Fibroblast of villous mesenchyme (primary cell): ENCODE measurements at places on chromosomes 3 and 15.

DNA sequence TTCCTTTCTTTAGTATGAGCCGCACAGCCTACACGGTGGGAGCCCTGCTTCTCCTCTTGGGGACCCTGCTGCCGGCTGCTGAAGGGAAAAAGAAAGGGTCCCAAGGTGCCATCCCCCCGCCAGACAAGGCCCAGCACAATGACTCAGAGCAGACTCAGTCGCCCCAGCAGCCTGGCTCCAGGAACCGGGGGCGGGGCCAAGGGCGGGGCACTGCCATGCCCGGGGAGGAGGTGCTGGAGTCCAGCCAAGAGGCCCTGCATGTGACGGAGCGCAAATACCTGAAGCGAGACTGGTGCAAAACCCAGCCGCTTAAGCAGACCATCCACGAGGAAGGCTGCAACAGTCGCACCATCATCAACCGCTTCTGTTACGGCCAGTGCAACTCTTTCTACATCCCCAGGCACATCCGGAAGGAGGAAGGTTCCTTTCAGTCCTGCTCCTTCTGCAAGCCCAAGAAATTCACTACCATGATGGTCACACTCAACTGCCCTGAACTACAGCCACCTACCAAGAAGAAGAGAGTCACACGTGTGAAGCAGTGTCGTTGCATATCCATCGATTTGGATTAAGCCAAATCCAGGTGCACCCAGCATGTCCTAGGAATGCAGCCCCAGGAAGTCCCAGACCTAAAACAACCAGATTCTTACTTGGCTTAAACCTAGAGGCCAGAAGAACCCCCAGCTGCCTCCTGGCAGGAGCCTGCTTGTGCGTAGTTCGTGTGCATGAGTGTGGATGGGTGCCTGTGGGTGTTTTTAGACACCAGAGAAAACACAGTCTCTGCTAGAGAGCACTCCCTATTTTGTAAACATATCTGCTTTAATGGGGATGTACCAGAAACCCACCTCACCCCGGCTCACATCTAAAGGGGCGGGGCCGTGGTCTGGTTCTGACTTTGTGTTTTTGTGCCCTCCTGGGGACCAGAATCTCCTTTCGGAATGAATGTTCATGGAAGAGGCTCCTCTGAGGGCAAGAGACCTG lies 13.2 kb downstream of the GREM1 start:
- DNase-seq, result peak; percentile 30

DNA sequence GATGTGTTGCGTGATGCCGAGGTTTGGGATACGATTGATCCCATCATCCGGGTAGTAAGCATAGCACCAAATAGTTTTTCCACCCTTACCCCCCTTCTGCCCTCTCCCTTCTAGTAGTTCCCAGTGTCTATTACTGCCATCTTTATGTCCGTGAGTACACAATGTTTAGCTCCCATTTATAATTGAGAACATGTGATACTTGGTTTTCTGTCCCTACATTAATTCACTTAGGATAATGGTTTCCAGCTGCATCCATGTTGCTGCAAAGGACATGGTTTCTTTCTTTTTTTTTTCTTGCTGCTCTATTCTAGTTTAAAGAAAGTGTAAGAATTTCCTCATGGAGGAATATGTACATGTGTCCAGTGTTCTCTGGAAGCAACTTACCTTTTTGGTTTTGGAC lies 51.8 kb downstream of the NSUN3 start:
- no peak for DNase-seq

DNA sequence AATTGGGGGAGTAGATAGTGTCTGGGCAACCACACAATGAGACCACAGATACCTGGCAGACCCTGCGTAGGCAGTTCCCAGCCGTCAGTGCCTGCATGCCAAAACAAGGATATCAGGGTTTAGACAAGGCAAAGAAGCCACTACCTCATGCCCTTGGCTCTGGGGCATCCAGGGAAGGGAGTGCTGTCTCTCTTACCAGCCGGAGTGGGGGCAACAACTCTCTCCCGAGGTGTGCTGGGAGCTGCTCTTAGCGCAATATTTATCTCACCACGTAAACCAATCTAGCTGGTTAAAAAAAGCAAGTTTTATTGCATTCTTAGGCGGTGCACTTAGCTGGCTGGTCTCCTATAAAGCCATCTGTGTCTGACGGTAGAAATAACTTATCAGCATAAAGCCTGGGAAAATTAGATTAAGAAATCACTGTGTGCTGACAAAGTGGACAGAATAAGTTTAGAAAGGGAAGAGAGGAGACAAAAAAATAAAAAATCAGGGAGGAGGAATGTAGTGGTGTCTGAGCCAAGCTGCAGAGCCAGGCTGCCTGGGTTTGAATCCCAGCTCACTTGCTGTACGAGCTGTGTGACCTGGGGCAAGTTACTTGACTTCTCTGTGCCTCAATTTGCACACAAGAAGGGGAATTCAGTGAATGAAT lies 273.2 kb downstream of the PDZRN3 start:
- DNase-seq, result no peak

GRCh38 chr15:68278595-68279405 lies 1.3 kb downstream of the FEM1B start:
- peak; percentile 51 for DNase-seq

DNA sequence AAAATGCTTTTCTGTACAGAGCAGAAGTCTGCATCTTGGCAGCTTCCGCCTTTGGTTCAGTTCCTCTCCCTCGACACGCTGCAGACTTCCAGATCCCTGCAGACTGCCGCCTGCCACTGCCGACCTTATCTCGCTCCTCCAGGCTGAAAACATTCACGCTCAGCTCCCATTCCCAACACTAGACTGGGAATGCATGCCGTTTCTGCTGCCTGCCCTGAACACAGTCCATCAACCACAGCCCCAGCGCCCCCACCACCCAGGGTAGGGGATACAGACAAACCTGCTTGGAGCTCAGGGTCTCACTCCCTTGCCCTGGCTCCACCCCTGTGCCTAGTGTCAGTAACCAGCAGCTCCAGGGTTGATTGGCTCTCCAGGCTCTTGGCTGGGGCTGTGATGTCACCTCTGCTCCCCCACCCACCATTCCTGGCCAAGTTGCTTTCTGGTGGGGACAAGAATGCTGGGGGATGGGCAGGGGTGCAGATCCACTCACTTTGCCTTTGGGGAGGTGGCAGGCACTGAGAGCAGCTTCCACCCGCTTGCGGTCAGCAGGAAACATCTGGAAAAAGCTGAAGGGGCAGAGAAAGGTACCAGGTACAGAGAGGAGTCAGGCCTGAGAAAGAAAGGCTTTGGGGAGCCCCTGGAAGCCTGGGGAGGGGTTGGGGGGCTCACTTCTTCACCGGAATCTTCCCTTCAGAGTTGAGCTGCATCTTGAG lies 6.1 kb downstream of the PLCB2 start:
- DNase-seq, result no peak

DNA sequence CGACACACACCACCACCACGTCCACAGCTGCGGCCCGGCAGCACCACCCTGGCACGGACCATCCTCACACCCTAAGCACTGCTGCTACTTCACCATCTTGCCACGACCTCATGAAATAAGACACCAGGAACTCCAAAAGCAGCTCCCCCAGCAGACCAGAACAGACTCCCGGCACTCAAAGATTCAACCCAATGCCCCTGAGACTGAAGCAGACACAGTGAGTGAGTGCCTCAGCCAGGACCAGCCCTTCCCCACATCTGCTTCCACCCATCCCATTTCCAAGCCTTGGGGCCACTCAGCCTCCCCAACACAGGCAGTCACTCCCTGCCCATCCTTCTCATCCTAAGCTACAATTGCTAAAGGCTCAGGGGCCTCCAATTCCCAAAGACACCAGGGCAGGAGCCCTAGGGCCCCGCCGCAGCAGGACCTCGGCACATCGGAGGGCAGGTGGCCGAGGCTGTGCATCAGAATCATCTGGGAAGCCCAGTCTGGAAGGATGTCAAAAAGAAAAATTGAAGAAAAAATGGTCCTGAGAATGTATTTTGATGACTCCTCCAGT lies 18.4 kb upstream of the OCA2 start:
- DNase-seq, result no peak

DNA sequence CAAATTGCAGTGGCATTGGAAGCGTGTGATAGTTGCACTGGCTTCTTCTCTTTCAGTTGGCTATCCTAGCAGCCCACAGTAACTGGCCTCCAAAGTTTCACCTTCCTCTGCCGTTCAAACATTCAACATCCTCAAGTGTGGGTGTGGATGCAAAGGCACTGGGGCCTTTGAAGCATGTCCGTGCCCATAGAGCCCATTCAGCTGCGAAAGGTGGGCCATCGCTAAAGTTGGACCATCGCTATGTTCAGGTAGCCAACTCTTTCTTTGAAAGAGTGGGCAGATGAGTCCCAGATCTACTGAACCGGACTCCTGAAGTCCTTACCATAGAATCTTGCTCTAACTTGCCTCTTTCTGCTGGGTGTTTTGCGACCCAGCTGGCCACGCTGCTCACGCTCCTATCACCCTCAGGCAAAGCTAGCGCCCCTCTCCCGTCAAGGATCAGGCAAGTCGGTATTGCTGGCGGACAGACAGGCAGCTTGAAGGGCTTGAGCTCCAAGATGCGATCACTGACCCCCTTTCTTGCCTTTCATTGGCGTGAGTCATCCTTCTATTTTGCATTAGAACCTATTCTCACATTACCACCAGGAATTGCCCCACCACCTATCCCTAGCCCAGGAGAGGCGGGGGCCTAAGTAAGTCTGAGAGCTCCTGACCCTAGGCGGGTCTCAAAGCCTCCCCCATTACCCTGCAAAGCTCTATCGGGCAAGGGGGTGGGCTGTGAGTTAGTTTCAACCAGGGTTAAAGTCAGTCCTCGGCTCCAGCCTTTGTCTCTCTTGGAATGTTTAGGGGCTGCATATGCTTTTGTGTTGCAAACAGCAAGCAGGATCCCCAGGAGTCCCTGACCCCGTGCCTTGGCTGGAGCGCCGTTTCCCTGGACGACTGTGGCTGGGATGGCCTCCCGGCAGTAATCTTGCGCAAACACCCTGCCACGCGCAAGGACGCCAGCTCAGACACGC lies 28.7 kb downstream of the ZIC4 start:
- DNase-seq, result no peak

- DNase-seq, result no peak
Observed at GRCh38 chr3:128559486-128560225, 66.7 kb upstream of the GATA2 start.

DNA sequence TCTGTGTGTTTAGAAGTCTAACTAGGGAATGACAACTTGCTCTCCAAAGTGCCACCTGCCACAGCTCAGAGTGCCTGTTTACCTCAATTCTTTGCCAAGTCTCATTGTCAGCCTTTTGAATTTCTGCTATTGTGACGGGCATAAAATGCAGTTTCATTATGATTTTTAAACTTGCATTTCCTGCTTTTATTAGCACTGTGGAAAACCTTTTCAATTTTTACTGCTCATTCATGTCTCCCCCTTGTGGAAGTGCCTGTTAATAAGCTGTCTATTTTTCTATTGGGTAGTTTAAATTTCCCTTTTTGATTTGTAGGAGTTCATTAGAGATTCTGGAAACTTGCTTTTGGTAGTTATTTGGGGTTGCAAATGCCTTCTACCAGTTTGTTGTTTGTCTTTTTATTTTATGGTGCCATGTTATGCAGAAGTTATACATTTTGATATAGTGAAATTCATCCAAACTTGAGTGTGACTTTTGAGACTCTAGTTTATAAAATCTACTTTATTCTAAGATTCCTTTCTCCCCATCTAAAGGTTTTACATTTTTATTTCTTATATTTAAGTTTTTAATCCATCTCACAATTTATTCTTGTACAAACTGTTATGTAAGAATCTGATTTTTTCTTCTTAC lies 53.9 kb upstream of the FRMD4B start:
- DNase-seq, result peak; percentile 42

- no peak for DNase-seq
Observed at GRCh38 chr3:188691004-188691403, 480.8 kb upstream of the TPRG1 start.

DNA sequence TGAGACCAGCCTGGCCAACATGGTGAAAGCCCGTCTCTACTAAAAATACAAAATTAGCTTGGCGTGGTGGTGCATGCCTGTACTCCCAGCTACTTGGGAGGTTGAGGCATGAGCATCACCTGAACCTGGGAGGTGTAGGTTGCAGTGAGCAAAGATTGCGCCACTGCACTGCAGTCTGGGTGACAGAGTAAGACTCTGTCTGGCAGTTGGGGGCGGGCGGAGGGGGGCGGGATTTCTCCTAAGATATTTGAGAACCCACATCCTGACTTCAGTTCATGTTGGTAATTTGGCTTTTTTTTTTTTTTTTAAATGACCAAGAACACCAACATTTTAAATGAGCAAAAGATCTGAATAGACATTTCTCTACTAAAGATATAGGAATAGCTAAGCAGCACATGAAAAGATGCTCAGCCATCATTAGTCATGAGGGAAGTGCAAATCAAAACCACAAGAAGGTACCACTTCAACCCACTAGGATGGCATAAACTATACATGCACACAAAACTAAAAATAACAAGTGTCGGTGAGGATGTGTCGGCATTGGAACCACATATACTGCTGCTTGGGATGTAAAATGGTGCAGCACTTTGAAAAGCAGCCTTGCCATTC lies 75.6 kb upstream of the LMOD3 start:
- no peak for DNase-seq

DNA sequence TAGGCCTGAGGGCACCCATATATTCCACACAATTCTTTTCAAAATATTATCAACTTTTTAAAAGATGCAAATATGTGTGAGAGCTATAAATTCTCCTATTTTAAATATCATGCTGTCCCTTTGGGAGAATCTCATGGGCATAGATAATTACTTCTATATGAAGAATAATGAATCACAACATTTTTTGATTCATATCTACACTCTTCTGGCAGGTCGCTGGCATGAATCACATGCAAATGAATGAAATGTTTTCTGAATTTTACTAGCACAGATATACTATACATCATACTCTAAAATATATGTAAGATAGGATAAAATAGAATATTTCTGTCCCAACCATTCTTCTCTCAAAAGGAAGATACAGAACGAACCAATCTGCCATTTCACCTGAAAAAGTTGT lies 277.7 kb upstream of the KCNH8 start:
- DNase-seq, result no peak

GRCh38 chr3:132351222-132351806 lies 34.1 kb downstream of the ACP3 start:
- DNase-seq, result no peak

GRCh38 chr3:51706788-51707731 lies at the start of gene GRM2:
GRM2 (plus strand) TSS chr3:51707068; CDS start chr3:51708984, 1,916 bp downstream.
- DNase-seq, result peak; percentile 88

DNA sequence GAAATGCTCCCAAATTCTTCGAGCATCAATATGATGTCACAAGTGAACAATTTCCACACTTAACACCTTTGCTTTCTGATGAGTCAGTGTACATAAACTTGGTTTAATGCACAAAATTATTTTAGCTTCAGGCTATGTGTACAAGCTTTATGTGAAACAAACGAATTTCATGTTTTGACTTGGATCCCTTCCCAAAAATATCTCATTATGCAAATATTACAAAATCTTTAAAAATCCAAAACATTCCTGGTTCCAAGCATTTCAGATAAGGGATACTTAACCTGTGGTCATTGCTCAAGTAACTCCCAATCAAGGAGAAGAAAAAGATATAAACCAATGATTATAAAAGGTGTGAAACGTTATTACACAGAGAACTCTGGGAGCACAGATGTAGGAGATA lies 25.2 kb downstream of the RAB5A start:
- peak; percentile 54 for DNase-seq
